ENCODE measurements at places on chromosomes 4 and X. TPM values are rescaled to one million over a fixed set of nuclear protein-coding genes. Genes with fewer than 3 reads are reported as not detected.

The SLC9B2 gene
- total RNA-seq, result 8.9 TPM

The FAM9C gene
- not detected for total RNA-seq

The ADH1C gene
- 0.48 TPM for total RNA-seq

The FDCSP gene
- not detected for total RNA-seq

The MAGEC1 gene
- total RNA-seq, result 0.10 TPM

The NAA11 gene
- total RNA-seq, result 0.36 TPM

The CENPE gene
- 36.9 TPM for total RNA-seq

The UGT8 gene
- 0.68 TPM for total RNA-seq

The FAM53A gene
- total RNA-seq, result 0.78 TPM

The TKTL1 gene
- total RNA-seq, result not detected

The APELA gene
- not detected for total RNA-seq

The SULT1B1 gene
- not detected for total RNA-seq

The SOWAHD gene
- not detected for total RNA-seq

GRCh38 chr4:82918091-82918490 is 17.6 kb downstream of the THAP9 start:
- DNase-seq, result no peak

DNA sequence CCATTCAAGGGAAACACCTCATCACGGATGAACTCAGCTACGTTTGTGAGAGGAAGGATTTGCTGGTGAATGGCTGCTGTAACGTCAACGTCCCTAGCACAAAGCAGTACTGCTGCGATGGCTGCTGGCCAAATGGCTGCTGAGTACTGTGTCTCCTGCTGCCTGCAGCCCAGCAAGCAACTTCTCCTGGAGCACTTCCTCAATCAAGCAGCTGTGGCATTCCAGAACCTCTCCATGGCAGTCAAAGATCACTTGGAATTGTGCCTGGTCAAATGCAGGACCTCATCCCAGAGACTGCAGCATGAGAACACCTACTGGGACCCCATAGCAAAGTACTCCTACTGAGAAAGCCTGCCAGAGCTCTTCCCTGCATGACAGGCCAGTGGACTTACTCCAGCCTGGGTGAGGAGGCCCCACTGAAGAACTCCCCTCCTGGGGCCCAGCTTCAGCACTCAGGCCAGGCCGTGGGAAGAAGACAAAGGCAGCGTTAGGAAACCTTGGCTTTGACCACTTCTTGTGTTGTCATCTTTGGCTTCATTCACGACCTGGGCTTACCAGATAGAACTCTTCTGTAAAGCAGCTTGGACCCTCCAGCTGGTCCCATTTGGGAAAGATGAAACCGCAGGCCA is 244.3 kb downstream of the RBMX2 start:
- no peak for DNase-seq

- peak; percentile 9 for DNase-seq
Measured at GRCh38 chr4:13348216-13348615, 135.9 kb downstream of the RAB28 start.

DNA sequence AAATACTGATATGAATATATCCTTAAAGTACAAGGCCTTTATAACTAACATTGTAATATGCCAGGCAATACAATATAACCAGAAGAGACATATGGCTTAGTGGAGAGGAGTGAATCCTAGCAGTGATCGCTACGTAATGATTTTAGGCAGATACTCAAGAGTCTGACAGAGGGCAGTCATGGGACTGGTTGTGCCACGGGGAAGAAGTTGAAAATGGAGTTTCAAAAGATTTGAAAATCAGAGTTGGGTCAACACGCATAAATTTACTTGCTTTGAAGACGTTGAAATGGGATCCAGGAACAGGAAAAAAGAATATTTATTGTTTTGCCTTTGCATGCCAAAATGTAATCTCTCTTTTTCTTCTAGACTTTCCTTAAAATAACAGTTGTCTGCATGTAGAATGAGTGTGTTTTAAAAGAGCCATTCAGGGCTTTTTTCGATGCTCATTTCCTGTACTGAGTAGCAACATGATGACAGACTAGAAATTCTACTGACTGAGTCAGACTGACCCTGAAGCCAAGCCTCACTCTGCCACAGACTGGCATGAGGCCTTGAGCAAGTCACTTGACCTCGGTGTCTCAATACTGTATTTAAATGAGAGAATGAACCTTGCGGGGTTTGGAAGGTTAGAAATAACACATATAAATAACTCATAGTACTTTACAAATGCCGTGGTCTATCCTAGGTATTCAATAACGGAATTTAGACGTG is 8.1 kb upstream of the SMS start:
- DNase-seq, result peak; percentile 86

DNA sequence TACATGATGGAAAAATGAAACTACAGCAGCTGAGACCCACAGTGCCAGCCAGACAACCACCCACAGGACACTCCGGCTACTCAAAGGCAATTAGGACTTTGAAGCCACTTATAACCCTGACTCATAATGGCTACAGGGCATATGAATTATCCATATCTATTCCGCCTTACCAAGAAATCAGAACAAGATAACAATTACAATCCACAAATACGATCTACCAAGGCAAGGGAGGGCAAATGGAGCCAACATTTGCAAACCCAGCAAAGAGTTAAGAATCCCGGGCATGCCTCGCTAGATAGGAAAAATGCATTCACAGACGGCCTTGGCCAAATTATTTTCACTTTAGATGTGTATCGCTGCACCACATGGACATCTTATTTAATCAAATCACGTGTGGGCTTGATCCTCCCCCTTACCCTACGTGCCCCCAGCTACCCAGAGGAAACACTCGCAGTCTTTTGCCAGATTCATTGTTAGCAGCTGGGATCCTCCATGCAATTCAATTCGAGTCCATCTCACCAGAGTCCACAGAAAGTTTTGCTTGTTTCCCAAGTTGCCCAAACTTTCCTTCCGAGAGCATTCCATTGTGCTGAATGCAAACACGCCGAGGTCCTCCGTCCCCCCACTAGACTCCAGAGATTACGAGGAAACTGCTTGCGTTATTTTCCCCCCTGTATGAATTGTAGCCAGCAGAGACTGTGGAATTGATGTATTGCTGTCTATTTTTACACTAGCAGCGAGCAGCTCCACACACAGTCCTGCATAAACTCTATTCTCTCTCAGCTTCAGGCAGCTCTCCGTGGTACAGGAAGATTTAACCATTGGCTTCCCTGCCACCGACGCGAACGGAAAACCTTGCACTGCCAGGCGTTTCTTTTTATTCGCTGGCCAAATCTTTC is 1.2 kb downstream of the PPARGC1A start:
- peak; percentile 64 for DNase-seq

DNA sequence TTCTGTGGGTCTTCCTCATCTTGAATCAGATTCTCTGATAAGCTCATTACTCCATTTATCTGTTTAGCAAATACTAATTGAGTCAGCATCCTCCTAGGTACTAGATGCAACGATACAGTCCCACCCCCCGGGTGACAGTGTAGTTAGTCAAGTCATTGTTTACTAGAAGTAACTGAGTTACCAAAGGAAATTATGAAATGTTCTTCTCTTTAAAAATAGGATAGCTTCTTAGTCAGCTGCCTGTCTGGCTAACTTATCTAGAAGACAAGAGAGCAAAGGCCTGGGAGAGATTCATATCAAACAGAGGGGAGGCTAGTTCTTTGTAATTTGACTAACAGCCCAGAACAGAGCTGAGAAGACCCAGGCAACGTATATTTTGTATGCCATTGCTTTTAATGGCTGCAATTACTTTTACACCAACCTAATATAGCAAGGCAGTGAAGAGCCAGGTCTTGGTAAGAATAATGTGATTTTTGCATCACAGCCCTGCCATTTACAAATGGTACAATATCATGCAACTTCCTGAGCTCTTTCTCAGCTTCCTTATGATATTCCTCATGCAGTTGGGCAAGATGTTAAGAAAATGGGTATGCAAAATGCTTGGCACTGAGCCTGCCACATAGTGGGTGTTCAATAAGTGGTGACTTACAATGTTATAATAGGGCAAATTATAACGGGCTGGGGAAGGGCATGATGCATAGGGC is 149.9 kb downstream of the CHIC2 start:
- DNase-seq, result peak; percentile 71

- no peak for DNase-seq
Measured at GRCh38 chr4:188110741-188111471, 1.5 kb upstream of the TRIML2 start.

DNA sequence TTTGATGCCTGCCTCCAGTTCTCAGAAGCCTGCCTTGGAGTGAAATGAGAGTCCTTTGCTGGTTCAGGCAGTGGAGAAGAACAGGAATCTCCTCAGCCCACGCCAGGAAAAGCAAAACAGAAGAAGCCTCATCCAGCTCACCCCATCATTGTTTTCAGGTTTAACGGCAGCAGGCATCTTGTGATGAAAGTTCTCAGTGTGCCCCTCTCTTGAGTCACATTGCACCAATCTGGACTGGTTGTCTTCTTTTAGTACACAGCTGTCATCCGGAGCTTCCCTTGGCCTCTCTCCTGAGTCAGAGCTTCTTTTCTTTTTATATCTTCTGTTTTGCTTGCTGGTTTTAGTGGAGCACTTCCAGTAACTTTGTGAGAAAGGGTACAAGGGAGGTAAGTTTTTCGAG is 50.9 kb downstream of the TSPAN7 start:
- no peak for DNase-seq

DNA sequence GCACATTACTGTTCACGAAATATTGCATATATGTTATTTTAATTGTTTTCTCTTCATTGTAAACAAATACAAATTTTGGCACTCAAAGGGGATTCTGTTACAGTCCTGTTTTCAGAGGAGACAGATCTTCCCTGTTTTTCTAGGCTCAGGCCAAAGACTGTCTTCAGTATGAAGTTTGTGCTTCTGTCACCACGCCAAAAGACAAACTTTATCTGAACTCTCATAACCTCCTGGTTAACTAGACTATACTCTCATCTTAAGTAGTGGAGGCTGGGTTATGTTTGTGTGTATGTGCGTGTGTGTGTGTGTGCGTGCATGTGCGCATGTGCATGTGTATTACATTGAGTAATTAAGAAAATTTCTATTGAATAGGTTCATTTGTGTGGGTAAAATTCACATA is 676.8 kb upstream of the HS3ST1 start:
- no peak for DNase-seq

- DNase-seq, result peak; percentile 10
Measured at GRCh38 chr4:139735381-139736273, 70.0 kb downstream of the MGST2 start.

DNA sequence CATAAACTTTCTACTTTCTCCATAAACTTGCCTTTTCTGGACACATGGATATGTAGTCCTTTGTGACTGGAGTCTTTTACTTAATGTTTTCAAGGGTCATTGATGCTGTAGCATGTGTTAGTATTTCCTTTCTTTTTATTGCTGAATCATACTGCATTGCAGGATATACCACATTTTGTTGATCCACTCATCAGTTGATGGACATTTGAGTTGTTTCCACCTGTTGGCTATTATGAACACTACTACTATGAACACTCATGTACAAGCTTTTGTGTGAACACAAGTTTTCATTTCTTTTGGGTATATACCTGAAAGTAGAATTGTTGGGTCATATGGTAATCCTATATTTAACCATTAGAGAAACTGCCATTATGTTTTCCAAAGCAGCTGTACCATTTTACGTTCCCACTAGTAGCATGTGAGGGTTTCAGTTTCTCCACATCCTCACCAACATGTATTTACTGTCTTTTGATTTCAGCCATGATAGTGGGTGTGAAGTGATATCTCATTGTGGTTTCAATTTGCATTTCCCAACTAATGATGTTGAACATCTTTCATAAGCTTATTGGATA is 26.3 kb upstream of the GPM6B start:
- no peak for DNase-seq

GRCh38 chrX:72094894-72095293 is 36.8 kb downstream of the RTL5 start:
- peak; percentile 35 for DNase-seq

GRCh38 chr4:72777436-72777835 is 208.4 kb upstream of the ADAMTS3 start:
- DNase-seq, result no peak

GRCh38 chrX:44105228-44105913 is 132.2 kb upstream of the NDP start:
- DNase-seq, result peak; percentile 12

GRCh38 chrX:46961574-46962283 is 49.5 kb downstream of the JADE3 start:
- DNase-seq, result no peak

DNA sequence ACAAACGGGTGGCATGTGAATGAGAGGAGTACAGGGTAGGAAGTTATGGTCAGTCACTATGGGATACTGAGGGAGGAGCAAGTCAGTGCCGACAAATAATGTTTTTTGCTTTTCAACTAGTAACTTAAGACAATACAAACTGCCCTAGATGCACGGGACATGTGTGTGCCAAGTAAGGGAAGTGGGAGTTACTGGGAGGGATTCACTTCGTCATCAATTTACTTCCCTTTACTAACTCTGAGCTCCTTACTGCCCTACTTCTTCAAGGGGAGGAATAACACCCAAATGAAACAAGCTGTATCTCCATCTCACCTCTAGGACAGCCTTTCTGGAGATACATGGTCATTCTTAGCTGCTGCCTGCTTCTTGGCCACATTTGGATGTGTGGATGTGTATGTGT is 97.7 kb downstream of the DGKK start:
- DNase-seq, result no peak

GRCh38 chr4:40991908-40992307 is 222.4 kb downstream of the APBB2 start:
- no peak for DNase-seq

GRCh38 chr4:19823781-19824180 is 427.9 kb upstream of the SLIT2 start:
- no peak for DNase-seq

DNA sequence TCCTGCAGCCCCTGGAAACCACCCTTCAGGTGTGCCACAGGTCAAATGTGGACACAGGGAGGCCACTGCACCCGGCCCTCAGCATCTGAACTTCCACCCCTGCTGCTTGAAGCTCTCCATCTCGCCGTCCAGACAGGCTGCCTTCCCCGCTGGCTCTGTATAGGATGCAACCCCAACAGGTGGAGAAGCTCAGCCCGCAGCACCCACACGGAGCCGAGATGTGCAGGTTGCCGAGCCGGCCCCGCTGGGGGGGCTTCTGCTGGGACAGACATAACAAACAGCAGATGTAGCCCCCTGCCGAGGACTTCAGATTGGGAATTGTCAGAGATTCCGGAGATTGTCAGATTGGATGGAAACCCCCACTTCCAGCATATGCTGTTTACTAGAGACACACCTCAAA is 20.5 kb downstream of the TMEM187 start:
- DNase-seq, result no peak

GRCh38 chr4:164977243-164978164 is at the start of gene TRIM61:
TRIM61 (minus strand) TSS chr4:164977657; CDS start chr4:164970002, 7,655 bp downstream.
- DNase-seq, result no peak

DNA sequence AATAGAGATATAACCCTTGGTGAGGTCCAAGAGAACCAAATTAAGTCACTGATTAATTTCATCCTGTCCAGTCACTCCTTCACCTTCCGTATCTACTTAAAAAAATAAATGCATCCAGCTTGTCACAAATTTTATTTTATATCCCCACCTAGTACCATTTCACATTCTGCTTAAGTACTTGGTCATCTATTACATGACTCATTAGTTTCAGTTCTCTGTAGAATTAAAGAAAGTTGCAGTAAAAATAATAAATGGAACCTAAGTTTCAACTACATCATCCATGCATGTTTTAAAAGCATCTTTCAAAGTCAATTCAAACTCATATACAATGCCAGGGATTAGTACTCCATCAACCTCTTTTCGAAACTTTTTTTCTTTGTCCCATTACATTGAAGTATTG is 130.2 kb downstream of the SH2D1A start:
- DNase-seq, result no peak
